ENCODE measurements at places on chromosomes 2 and 18.

GRCh38 chr2:71787476-71788185, 334.3 kb downstream of the DYSF start:
- no peak for DNase-seq

GRCh38 chr2:30109856-30110255, 37.0 kb upstream of the YPEL5 start:
- DNase-seq: no peak

- DNase-seq: no peak
Measured at GRCh38 chr2:37895140-37895539, 29.9 kb upstream of the RMDN2 start.

GRCh38 chr2:41962922-41963622, 84.7 kb upstream of the PKDCC start:
- no peak for DNase-seq

DNA sequence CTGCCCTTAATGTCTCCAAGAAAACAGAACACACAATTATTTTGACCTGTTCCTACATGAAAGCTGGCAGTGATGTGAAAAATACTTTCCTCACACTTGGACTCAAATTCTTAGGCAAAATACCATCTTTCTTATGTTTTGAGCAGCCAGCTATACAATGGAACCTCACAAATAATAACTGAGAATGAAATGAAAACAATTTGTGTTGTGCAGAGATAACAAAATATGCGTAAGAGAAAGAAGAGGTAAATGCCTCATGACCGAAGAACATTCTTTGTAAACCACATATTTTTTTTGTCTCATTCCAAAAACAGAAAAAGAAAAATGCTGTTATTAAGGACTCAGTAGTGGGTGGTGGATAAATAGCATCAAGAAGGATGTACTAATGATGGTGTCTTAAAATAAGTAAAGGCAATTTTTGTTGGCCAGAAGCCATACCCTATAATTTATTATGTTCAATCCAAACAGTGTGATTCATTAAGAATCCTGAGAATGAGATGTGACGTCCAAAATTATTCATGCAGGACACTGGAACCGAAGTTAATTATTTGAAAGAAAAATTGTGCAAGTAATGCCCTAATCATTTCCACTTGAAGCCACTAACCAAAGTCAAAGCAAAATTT, 193.0 kb upstream of the NETO1 start:
- no peak for DNase-seq

DNA sequence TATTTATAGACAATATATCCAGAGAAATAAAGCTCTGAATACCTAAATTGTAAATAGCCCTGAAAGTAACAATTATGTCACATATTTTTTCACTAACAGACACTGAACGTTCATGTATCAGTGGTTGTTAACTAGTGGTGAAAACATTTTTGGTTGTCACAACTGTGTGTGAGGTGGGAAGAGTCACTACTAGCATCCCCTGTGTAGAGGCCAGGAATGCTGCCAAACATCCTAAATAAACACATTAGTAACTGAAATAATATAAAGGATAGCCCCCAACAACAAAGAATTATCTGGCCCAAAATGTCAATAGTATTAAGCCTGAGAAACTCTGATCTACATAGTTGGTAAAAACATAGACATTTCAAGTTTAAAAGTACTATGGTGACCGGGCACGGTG, 64.5 kb downstream of the ROCK1 start:
- DNase-seq: no peak

DNA sequence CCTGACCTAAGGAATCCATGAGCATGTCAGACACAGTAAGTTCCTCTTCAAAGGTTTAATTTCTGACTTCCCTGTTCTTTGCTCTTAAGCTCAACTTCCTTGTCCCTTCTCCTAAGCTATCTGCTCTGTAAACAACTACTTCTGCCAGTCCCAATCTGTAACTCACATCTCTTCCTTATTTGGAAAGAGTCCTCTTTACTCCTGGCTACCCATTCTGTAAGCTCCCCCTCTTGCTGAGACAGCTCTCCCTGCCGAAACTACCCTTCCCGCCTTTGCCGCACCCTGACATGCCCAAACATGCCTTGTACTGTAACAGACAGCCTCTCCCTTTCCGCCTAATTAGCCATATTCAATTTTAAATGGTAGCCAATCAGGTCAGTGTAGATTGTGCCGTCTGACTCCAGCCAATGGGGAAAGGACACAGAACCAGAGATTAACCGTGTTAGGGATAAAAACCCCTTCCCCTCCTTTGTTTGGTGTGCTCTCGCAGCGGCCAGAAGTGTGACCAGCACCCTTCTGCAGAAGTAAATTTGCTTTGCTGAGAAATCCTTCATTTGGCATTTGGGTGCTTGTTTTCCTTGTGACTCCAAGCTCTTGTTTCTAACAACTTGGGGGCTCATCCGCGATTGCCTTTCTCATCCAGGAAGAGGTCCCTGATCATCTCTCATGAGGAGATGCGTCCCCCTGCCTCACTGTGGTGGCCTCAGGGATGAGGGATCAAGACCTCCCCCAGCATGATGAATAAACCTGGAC, 49.0 kb downstream of the PIAS2 start:
- no peak for DNase-seq

DNA sequence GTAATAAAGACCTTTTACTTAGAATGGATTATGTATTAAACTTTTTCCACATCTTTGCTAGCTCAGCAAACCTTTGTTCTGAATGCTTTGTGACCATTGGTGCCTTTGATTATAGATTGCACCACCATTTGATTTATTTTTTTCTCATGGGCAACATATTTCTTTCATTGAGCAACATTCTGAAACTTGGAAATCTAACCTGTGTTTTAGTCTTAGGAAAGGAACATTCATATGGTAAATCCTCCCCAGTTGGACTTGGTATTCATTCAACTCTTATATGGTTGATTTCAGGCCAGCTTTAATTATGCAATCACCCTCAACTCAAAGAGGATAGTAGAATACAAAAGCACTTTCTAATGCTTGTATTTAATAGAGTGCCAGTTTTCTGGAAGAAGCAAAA, 1077.9 kb upstream of the ZEB2 start:
- no peak for DNase-seq

DNA sequence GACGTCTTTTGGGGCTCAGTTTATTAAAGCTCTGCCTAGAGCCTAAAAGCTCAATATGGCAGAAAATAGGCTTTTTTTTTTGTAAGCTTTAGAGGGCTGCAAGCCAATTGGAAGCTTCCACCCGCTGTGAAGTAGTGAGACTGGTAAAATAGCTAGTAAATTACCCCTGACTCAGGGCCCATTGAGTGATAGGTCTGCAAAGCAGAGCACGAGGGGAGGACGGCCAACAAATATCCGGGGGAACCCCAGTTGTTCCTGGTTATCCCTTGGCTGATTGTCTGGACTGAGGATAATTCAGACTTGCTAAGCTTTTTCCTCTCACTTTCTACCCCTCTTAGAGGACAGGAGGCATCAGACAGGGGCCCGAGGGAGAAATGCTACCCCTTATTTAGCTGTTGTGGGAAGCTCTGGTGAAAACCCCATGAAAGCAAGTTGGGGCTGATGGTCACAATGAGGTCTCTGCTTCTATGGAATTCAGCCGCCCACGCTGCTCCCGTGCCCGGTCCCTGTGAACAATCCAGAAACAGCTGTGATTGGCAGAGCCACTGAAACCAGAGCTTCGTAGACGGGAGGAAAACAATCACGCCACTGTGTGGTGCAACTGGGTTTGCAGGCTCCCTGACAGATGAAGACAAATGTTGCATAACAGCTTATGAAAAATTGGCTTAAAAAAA, 141.9 kb upstream of the LGALSL start:
- no peak for DNase-seq

DNA sequence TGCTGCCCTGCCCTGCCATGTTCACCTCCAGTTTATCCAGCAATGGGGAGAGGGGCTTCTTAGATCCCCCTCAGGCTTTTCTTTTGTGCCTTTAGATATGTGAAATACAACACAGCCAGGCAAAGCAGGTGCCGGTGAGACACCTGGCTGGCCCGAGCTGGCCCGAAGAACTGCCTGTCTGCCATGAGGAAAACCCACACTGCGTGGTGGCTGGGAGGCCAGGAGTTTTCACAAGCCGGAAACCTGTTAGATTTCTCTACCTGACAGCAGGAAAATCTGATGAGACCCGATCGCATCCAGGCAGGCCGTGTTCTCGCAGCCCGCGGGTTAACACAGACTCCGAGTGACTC, 5.7 kb upstream of the GAL3ST2 start:
- no peak for DNase-seq

DNA sequence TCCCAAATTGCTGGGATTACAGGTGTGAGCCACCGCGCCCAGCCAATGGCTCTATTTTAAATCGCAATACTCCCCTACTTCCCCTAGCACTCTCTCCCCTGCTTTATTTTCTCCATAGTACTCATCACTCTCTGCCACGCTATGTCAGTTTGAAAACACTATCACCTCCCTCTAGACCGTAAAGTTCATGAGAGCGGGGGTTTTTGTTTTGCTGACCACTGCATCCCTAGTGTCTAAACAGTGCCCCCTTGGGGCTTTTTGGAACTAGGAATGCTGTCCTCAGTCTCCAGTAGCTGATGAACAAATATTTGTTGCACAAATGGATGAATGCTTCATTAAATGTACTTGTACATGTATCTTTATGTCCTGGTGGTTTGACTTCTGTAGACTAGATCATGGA, 44.1 kb downstream of the ATOH8 start:
- DNase-seq: no peak

- no peak for DNase-seq
Measured at GRCh38 chr18:79093986-79094385, 24.8 kb downstream of the ATP9B start.

- no peak for DNase-seq
Measured at GRCh38 chr2:150626934-150627411, 139.5 kb upstream of the RND3 start.

DNA sequence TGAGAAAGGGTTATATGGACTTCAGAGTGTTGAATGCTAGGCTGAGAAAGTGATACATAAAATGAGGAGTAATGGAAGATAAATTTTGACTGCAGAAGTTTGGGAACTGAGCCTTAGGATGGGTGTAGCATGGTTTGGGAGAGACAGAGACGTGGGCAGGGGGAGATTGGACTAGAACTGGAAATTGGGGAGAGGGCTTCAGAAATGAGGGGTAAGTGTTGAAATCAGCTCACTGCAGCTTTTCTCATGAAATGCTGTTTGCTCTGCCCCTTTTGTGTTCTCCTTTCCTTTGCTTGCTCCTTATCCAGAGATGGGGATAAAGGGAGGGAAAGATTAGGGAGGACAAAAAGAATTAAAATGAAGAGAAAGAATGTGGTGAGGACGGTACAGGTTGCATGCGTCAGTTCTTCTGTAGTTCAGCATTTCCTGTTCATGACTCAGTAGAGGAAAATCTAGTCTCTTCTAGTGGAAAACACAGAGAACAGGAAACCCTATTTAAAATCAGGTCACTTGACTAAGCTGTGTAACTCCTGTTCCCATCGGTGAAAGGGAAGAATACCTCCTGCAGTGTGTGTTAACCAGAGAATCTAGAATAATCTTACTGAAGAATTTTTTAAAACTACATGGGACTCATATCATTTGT, 105.6 kb downstream of the CRIM1 start:
- no peak for DNase-seq

DNA sequence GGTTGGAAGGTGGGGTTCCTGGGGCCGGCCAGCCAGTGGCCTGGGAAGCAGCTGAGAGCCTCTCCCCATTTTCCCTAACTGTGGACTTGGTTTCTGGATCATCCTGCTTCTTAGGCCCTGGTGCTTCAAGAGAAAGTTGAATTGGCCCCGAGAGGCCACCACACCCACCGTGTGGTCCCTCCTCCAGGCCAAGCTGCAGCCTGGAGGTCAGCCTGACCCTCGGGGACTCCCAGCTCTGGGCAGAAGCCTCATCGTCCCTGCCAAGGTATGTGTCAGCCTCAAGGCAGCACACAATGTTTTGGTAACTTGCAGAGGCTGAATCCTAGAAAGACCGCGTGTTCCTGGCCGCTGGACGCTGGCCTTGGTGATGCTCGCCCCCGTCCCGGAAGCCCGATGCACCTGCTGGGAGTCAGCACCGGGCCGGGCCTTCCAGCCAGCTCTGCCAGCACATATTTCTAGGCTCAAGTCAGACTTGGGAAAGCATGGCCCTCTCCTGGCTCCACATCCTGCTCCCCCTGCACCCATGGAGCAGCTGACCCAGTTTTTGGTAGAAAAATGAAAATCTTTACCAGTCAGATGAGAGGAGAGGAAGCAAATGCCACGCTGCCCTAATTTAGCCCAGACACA, 72.6 kb downstream of the ACTR2 start:
- DNase-seq: no peak

DNA sequence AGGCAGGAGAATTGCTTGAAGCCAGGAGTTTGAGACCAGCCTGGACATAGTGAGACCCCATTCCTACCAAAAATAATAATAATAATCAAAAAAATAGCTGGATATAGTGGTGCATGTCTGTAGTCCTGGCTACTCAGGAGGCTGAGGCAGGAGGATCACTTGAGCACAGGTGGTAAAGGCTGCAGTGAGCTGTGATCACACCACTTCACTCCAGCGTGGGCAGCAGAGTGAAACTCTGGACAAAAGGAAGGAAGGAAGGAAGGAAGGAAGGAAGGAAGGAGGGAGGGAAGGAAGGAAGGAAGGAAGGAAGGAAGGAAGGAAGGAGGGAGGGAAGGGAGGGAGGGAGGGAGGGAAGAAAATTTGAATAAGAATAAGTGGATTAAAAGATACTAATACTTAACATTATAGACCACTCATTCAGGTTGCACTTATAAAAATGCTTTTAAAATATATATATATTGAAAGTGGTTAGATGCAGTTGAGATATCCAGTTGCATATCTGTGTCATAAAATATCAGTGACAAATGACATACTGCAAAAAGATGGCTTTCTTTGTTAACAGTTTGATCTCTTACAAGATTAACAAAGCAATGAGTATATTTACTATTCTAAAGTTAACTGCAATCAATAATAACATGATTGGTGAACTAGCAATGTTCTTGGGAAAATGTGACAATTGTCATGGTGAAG, 702.4 kb downstream of the CPS1 start:
- no peak for DNase-seq

- DNase-seq: no peak
Measured at GRCh38 chr18:59265246-59265973, 7.8 kb downstream of the RAX start.

DNA sequence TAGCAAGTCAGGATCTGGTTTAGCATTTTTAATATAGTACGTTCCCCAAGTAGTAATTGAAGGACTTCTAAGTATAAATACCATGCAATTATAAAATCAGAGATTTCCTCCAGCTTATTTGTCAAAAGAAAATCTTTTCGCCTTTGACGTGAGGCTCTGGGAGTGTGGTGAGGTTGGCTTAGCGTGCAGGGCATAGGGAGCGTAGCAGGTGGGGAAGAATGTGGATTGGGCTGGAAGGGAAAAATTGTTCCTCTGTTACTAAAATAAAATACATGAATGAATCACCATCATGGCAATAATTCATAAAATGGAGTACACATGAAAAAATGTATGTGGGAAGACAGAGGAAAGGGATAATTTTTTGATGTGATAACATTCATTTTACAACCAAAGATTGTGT, 5.4 kb upstream of the IL1RL2 start:
- no peak for DNase-seq

DNA sequence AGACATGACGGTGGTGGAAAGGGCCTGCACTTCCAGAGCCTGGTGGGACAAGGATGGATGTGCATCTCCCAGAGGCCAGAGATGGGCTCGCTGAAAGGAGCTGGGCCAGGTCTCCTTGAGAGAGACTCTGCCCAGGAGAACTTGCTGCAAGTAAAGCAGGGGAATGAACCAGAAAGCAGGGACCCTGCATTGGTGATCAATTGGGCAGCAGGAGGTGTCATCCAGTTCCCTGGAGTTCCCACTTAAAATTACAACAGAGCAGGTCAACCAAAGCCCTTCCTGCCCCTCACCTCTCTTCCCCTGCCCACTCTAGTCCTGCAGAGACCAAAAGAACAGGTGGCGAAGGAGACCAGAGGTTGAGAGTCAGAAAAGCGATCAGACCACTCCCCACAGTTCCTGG, 69.7 kb upstream of the CAB39 start:
- no peak for DNase-seq
